ENCODE measurements at places on chromosomes 5 and 9.

DNA sequence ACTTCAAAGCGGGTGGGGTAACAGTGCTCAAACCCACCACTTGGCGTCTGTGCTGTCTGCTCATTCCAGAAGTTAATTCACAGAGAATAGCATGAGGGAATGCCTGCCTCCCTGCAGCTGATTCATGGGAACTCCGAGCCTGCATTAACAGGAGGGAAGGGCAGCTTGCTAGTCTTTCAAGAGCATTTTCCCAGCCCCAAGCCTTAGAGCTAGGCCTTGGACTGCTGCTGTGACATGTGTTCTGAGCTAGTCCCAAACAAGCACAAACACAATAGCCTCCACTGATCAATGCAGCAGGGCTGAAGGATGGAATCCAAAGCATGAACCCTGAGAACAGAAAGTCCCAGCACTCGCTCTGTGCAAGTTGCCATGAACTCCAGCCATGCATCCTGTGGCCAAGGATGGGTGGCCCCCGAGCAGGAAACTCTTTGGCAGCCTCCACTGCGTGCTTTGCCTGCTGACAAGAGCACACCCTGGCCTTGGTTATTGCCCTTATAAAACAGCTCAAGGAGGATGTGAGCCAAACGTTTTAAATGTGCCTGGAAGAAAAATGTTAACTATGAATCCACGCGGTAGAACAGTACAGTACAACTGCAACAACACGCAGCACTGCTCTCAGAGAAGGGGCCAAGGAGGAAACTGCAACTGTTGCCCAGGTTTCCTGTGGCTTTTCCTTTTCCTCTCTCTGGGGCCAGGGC, 653.1 kb upstream of the KLF4 start:
- DNase-seq = no peak

DNA sequence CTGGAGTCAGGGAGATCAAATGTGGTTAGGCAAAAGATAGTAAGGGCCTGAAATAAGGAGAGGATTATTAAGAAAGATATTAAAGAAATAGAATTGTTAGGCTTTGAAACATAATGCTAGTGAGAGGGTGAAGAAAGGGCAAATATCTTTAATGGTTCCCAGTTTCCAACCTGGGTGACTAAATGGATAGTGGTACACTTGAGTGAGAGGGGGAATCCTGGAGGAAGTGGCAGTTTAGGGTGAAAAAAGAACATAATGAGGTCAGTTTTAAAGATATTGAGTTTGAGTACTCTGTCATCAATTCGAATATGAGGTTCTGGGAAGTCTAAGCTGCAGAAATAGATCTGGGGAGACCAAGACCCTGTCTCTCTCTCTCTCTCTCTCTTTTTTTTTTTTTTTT, 18.9 kb downstream of the DNAI1 start:
- DNase-seq = no peak

GRCh38 chr9:136160381-136160841, 41.7 kb upstream of the TMEM250 start:
- no peak for DNase-seq

GRCh38 chr5:145433077-145433476, 402.1 kb downstream of the PRELID2 start:
- no peak for DNase-seq

- no peak for DNase-seq
Observed at GRCh38 chr5:177435847-177436536, 9.5 kb downstream of the GRK6 start.

GRCh38 chr5:98631311-98632054, 142.0 kb upstream of the RGMB start:
- no peak for DNase-seq

GRCh38 chr5:59300930-59301329, 592.6 kb downstream of the PDE4D start:
- DNase-seq = peak; percentile 47

DNA sequence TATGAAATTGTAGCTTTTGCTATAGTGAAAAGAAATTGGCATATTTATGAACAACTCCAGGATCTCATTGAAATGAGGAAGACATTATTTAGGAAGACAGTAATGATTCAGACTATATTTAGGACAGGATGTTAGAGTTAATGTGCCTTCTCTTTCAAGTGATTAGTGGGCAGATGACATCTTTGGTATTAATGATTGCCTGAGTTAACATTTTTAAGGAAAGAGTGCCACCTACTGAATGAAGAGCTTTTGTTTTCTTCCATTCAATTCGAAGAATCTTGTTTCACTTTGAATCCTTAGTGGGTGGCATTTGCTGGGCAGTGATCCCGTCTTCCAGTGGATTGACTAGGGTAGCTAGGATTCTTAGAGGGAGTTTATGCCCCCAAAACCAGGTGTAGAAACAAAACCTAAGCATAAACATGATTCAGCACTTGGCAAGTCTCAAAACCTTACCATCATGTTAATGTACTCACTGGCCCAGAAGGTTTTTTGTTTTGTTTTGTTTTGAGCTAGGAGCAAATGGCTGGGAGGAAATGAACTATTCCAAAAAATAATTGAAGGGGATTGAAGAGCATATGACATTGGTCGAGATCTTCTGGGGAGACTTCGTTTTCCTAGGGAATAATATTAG, 23.2 kb downstream of the MAP3K1 start:
- peak; percentile 60 for DNase-seq

- DNase-seq = no peak
Observed at GRCh38 chr9:19137282-19137681, 10.0 kb upstream of the PLIN2 start.

GRCh38 chr9:8812888-8813287, 1013.3 kb upstream of the DMAC1 start:
- DNase-seq = no peak

GRCh38 chr5:169548315-169548714, 35.3 kb upstream of the SPDL1 start:
- peak; percentile 68 for DNase-seq

- no peak for DNase-seq
Observed at GRCh38 chr9:136537896-136538598, 7.8 kb downstream of the NOTCH1 start.

GRCh38 chr5:139684881-139685749, 37.0 kb downstream of the CXXC5 start:
- DNase-seq = no peak

DNA sequence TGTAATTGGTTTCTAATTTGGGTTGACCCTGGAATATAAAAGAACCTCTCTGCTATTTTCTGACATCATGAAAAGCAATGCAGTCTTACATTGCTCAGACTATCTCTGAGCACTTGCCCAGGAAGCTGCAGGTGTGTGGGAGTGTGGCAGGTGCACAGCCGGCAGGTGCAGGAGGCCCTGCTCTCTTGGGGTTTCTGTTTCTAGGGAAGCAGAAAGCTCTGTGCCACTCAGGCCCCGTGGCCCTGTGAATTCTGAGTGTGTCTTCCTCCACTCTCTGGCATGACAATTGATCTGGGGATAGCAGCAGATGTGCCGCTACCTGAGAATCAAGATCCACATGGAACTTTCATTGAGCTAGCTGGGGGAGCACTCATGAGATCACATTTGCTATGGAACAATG, 45.7 kb upstream of the IRX2 start:
- no peak for DNase-seq

- peak; percentile 28 for DNase-seq
Observed at GRCh38 chr5:160312960-160313727, 780 bp upstream of the CCNJL start.

- DNase-seq = no peak
Observed at GRCh38 chr9:22216730-22217172, 207.6 kb upstream of the CDKN2B start.

GRCh38 chr9:127785933-127786772, at the start of gene CDK9:
CDK9 (plus strand) TSS chr9:127786034; CDS start chr9:127786149, 115 bp downstream.
- DNase-seq = peak; percentile 90
